CD4-positive, alpha-beta T cell treated with Interleukin-1 beta for 1 hour (primary cell): ENCODE measurements at places on chromosomes 5 and 9.

DNA sequence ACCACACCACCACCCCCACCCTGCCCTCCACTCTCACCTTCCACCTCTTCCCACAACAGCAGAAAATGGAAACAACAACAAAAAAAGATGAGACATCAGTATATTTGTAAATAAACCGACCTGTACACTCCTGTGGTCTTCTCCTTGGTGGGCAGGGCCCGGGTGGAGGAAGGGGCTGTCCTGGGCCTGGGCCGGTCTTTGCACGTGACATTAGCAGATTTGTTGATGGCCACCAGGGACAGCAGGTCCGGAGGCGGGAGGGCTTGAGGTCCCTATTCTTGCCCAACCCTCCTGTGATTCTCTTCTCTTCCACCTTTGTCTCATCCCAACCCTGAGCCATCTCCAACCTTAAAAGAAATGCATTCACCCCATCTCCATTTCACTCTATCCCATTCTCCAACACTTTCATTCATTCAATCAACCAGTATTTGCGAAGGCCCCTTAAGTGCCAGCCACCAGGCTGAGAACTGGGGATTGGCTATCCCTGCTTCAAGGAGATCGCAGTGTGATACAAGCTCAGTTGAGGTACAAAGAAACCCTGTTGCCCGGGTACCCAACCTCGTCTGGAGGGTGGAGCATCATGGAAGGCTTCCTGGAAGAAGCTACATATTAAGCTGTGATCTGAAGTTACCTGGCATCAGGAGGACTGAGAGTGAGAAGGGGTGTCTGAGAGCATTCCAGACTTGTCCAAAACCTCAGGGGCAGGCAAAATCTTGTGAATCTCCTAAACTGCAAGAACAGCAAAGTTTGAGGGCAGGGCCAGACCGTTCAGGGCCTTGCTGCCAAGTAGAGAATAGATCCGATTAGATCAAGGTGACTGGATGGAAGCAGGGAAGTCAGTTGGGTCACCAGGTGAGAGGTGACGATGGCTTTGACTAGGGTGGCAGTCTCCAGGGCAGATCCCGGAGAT is 87.4 kb downstream of the LMX1B start:
- no peak for DNase-seq

DNA sequence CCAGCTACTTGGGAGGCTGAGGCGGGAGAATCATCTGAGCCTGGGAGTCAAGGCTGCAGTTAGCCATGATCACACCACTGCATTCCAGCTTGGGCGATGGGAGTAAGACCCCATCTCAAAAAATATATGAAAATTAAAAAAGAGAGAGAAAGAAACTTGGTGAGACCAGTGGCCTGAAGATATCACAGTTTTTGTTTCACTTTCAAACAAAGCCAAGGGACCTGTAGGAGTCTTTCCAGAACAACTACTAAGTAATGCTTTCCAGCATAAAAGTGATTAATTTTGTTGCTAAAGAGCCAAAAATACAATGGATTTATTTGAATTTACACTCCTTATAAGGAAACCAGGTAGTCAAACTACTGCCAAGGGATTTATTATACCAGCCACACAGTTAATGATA is 23.5 kb downstream of the GKAP1 start:
- no peak for DNase-seq

DNA sequence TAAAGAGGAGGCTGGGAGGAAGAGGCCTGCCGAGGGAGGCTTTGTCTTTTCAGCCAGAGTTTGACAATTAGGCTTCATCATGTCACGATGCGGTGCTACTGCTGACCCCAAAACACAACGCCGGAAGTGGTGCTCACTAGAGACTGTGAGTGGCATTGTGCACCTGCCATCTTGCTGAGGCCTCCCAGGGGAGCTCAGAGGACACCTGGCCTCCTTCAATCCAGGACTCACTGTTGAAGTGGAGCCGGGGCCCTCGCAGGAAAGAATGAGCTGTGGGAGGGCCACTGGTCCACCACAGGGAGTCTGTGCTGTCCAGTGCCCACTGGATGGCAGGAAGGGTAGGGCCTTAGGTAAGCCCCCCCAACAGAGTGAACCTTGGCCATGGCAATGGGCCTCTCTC is 12.7 kb upstream of the SLC25A48 start:
- DNase-seq = no peak

DNA sequence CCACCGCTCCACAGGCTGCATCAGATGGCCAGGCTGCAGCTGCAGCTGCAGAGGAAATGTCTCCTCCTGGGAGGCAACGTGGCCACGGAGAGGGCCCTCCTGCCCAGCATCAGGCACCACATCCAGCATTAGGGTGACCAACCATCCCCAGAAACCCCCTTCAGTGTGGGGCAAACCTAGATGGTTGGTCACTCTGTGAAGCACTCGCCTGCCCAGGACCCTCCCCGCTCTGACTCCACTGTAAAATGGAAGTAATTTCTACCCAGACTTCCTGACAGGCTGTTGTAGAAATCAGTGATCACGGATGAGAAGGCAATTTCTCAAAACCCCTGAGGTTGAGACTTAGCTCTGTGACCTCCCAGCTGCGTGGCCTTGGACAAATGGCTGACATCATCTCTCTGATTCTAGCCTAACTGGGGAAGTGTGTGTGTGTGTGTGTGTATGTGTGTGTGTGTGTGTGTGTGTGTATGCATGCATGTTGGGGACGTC is 31.6 kb downstream of the B4GALT1 start:
- peak; percentile 46 for DNase-seq

GRCh38 chr5:126120939-126121338 is 302.3 kb upstream of the GRAMD2B start:
- DNase-seq = no peak

DNA sequence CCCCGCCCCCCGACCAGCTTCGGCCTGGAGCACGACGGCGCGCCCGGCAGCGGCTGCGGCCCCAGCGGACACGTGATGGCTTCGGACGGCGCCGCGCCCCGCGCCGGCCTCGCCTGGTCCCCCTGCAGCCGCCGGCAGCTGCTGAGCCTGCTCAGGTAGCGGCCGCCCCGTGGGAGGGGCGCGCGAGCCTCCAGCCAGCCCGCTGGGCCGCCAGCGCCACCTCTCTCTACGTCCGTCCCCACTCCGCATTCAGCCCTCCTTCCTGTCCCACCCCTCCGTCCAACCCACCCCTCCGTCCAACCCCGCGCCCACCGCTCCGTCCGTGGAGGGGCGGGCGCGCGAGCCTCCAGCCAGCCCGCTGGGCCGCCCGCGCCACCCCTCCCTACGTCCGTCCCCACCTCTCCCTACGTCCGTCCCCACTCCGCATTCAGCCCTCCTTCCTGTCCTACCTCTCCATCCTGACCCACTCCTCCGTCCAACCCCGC is 6.5 kb downstream of the ADAMTS13 start:
- DNase-seq = no peak

GRCh38 chr9:116383936-116384335 is 230.3 kb downstream of the PAPPA start:
- no peak for DNase-seq

- DNase-seq = no peak
Observed at GRCh38 chr9:14031060-14031414, 282.9 kb downstream of the NFIB start.

DNA sequence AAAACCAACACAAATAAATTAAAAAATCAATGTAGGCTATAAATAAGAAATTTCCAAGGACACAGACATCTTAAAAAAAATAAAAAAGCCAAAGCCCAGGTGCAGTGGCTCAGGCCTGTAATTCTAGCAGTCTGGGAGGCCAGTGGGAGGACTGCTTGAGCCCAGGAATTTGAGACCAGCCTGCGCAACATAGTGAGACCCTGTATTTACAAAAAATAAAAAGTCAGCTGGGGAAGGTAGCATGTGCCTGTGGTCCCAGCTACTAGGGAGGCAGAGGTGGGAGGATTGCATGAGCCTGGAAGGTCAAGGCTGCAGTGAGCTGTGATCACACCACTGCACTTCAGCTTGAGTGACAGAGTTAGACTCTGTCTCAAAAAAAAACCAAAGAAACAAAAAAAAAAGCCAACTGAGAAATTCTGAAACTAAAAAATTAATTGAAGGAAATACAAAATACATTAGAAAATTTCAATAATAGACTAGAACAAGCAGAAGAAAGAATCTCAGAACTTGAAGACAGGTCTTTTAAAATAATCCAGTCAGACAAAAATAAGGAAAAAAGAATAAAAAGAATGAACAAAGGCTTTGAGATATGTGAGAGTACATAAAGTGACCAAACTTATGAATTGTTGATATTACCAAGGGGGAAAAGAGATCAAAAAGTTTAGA is 149.5 kb upstream of the PANK3 start:
- DNase-seq = no peak

DNA sequence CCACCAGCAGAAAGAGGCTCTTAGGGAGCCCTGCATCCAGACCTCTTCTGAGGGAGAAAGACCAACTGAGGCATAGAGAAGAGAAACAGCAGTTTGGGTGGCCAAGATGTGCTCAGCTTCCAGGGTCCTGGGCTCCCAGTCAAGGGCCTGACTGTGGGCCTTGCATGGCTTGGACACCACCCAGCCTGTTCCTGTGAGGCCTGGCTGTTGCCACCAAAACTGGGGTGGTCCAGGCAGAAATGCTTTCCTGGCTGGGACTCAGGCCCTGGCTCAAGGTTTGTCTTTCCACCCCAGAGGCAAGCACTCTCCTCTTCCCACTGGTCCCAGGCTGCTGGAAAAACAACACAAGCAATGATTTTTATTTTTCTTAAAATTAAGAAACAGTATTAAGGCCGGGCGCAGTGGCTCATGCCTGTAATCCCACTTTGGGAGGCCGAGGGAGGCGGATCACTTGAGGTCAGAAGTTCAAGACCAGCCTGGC is 13.3 kb downstream of the MYOZ3 start:
- DNase-seq = no peak

- peak; percentile 75 for DNase-seq
Observed at GRCh38 chr9:34701769-34702736, 7.9 kb downstream of the CCL21 start.

DNA sequence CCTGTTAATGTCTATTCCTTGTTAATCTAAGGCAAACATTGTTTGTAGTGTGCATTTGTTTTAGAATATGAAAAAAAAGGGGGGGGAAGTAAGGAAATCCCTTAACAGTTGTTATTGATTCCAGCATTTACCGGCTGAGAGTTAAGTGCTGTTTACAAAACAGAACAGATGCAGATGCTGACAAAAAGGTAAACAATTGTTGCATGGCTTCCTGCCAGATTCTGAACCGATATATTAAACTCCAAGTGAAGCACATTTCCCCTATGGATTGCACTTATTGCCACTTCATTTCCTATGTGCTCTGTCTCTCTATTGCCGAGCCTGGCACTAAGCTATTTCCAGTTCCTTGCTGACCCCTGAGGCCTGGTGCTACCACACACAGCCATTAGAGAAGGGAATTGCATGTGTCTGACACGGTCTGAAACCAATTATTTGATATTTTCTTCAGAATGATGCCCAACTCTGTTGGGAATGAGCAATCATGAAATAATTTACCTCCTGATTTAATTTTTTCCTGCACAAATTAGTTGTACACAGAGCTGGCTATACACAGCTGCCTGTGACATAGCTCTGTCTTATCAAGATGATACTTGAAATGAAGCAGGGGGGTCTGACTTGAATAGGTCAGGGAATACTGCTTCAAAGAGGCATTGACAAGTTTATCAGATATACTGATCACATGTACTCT is 109.8 kb downstream of the KIAA0825 start:
- no peak for DNase-seq

DNA sequence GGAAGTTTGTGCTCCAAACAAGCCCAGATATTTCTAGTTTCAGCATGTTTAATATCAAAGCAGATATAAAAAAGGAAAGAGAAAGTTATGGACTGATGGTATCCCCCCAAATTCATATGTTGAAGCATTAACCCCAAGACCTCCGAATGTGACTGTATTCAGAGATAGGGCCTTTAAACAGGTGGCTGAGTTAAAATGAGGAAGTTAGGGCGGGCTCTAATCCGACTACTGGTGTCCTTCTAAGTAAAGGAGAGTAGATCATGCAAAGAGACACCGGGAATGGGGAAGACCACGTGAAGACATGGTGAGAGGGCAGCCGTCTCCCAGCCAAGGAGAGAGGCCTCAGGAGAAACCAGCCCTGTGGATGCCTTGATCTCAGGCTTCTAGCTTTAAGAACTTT is 324.1 kb upstream of the KIF2A start:
- no peak for DNase-seq

DNA sequence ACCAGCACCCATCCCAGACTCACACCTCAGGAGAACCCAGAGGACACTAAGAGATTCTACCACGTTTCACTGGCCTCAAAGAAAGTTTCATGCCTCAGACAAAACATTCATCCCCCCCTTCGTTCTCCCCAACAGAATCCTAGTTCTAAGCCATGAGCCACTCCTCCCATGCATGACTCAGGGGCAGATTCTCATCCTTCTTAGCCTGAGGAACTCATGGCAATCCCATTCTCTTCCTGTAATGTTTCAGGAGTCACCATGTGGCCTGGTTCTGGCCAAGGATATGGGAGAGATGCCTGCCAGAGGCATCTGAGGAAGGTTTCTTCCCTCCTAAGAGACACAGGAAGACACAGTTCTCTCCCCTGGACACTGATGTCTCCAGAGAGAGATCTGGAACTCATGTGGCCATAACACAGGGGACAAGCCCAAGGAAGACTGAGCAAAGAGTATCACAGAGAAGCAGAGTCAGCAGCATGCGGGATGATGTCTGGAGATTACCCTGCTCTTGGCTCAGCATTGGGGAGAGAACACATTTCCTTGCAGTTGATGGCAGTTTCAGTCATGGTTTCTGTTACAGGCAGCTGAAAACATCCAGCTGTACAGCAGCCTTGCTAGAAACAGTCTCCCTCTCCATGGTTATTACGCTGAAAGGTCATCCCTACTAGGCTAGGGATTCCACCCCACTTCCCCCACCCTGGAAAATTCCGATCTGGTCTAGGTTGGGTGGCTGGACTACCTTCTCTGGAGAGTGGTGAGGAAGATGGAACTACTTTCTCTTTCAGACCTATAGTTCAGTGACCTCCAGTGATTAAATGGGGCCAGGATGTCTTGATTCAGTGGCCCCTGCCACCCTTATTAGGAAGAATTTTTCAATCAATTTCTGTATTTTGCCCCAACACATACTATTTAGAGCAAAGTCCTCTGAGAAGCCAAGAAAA is 115.4 kb downstream of the ZNF608 start:
- DNase-seq = no peak

DNA sequence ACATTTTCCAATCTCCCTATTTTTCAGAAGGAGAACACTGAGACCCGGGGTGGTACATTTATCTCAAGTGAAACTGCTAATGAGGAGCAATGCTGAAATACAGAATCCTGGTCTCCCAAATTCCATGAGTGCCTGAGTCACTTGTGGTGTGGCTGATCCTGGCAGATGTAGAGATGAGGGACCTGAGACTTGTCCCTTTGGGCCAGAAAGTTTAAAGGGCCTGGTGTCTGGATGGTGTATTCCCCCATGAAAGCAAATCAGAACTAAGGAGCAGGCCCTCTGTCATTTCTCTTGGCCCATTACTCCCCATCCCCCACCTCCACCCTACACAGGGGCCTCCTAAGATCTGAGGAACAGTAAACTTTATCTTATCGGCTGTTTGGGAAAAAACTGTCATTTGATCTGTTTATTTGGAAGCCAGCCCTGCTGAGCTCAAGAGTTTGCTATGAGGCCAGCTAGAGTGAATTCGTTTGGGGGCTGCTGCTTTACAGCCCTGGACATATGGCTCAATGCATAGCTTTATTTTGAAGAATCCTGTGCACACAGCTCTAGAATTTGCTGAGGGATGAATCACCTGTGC is 140.3 kb downstream of the LHFPL2 start:
- no peak for DNase-seq
